Activated CD4-positive, alpha-beta T cell treated with anti-CD3 and anti-CD28 coated beads, Interleukin-2, amount 50 U/mL, for 48 hours (primary cell): ENCODE measurements at places on chromosomes 2 and 18.

DNA sequence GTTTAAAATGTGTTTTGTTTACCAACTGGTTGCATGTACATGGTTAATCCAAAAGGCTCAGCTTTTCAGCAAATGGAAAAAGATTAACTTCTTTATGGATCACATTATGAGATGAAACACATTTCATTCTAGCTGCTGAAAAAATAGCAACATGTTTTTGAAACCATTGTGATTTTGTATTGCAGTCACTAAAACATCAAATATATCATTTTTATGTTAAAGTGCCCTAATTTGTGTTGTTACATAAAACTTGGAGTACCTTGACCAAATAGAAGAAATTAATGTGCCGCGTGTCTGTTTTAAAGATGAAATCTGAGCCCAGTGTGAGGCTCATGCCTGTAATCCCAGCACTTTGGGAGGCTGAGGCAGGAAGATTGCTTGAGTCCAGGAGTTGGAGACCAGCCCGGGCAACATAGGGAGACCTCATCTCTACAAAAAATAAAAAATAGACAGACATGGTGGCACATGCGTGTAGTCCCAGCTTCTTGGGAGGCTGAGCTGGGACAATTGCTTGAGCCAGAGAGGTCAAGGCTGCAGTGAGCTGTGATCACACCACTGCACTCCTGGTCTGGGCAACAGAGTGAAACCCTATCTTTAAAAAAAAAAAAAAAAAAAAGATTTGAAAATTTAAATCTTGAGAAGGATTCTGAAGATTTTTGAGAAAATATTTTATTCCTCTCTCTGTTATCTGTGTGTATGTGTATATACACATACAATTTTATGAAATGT, 96.6 kb downstream of the FMNL2 start:
- DNase-seq, result no peak

- DNase-seq, result no peak
These were observed 31.1 kb upstream of the ACTR3 start for GRCh38 chr2:113858764-113859163.

DNA sequence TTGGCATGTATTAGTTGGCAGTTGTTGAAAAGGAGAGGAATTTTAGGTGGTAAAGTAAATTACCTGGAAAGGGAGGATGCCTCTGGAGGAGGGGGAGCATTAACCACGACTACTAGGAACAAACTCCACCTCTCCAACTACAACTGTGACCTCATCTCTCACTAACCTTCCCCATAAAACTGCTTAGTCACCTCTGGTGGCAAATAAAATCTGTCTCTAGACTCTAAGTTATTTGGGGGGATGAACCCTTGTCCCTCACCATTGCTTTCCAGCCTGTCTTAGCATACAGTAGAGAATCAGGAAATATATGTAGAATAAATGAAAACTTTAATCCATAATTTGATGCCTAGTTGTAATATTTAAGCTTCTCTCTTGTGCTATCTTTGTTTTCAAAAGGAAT, 27.6 kb upstream of the MYO1B start:
- no peak for DNase-seq

DNA sequence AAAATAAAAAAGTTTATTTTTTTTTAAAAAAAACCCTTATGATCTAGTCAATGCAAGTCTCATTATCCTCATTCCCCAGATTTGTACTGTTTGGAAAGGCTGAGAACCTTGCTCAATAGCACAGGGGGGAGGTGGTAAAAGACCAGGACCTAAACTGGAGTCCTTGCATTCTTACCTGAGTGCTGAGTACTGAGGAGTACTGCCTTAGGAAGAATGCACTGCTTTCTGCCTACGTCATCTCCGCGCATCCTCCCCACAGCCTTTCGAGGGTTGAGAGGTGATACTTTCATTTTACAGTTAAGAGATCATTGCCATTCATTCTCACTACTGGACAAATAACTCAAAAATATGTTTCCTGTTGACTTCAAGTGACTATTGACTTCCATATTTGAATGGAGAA, 73.8 kb downstream of the MAP3K20 start:
- DNase-seq, result peak; percentile 50

DNA sequence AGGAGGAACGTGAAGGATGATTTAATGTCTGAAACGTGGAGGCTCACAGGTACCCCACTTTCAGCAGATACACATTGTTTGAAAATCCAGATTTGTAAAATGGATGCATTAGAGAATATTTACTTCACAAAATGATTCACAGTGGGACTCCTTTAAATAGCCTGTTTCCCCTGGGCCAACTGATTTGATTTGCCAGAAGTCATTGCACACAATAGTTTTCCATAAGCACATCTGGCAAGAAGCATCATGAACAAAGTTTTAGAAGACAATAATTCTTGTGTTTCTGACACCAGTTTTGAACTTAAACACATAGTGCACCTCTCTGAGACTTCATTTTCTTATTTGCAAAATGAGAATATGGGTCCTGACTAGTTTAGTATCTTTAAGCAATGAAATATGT, 451.4 kb upstream of the SLC14A2 start:
- no peak for DNase-seq

- DNase-seq, result peak; percentile 21
These were observed 248 bp downstream of the HAAO start for GRCh38 chr2:42792087-42792582.

GRCh38 chr2:99888617-99889016, 253.8 kb downstream of the AFF3 start:
- DNase-seq, result no peak

DNA sequence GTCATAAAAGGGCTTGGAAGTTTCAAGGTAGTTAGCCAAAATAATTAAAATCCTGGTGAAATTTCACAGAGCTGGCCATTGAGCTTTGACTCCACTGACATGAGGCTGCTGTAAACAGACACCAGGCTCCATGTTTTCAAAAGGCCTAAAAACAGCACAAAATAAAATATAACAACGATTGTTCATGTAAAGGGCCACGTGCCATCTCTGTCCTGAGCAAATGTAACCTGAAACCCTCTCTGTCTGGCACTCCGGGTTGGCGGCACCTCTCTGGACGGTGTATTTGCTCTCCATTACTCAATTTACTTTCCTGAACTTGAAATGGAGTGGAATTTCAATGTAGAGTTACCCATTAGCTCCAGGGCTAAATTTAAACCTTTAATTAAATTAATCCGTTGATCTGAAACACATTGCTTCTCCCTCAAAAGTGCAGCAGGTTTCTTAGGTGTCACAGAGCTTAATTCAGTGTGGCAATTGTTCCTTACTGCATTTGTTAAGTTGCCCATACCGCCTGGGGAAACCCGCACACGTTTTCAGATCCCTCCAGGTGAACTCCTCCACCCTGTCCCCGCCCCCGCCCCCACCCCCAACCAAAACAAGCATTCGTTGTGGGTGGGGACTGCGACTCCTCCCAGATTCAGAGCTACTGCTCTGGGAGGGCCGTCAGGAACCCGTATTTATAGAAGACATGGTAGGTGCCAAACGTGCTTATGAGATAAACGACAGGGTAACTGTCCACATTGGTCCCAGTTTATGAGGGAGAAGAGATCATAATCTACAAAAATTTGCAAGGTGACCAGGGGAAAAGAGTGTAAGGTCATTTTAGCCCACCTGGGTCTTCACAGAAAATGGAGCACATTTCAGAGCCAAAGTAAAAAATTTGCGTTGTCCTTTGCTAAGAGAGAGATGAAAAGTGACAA, 1.2 kb upstream of the CABLES1 start:
- DNase-seq, result peak; percentile 57

GRCh38 chr2:216486271-216486670, 12.4 kb upstream of the RPL37A start:
- no peak for DNase-seq

DNA sequence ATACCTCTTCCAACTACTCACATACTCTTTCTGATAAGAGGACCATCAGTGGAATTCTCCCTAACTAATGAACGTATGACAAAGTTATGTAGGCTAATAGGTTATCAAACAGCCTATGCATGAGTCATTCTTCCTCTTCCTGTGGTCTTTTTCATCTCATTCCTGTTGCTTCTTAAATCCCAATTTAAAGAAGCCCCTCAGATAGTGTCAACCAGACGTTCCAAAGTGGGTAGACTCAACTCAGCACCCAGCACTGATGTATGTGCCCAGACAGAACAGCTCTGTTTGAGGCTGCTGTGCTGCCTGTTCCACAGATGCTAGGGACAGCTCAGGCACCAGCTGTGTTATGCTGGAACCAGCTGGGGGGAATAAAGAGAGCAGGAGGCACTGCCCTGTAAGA, 52.6 kb downstream of the CXCR4 start:
- DNase-seq, result no peak

GRCh38 chr2:105887256-105887655, 142.5 kb downstream of the NCK2 start:
- no peak for DNase-seq

DNA sequence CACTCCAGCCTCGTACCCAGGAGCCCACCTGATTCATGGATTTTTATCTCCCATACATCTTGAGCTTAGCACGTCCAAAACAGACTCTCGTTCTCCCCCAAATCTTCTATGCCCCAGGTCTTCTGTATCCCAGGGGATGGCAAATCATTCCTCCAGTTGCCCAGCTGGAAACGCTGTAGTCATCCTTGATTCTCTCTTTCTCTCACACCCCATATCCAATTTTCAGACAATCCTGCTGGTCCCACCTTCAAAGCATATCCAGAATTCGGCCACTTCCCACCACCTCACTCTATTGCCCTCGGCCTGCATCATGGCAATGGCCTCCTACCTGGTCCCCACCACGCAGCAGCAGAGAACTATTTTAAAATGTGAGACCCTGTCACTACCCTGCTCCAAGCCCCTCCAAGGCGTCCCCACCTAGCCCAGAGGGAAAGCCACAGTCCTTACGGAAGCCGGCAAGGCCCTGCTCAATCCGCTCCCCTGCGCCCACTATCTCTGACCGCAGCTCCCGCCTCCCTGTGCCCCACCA, 1.4 kb upstream of the GRHL1 start:
- no peak for DNase-seq

- DNase-seq, result no peak
These were observed 79.2 kb upstream of the PAPOLG start for GRCh38 chr2:60676706-60677330.

DNA sequence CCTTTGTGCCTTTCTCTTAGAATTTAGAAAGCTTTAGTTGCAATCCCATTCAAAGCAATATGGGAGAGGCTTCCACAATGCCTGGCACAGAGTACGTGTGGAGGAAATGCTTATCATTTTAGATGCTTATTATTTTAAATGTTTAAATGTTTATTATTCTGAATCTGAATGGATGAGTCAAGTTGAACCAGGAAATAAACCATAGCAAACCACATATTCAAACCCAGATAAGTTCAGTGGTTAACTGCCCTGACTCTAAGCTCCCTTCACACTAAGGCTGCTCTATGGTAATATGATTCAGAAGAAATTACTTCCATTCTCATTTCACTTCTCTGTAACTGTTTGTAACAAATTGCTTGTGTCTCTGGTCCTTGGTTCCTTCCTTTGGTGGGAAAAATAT, 5.2 kb upstream of the PPP4R1 start:
- DNase-seq, result no peak

GRCh38 chr18:35010993-35011392, 30.2 kb upstream of the MAPRE2 start:
- no peak for DNase-seq

- no peak for DNase-seq
These were observed 72.1 kb upstream of the ARL5A start for GRCh38 chr2:151900331-151900730.

DNA sequence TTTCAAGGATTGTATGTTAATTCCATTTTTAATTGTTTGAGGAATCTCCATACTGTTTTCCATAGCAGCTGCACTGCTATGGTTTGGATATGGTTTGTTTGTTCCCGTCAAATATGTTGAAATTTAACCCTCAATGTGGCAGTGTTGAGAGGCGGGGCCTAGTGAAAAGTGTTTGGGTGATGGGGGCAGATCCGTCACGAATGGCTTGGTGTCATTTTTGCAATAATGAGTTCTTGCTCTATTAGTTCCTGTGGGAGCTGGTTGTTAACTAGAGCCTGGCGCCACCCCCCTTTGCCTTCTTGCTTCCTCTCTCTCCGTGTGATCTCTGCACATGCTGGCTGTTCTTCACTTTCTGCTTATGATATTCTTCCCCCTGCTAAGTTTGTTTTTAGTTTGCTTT, 71.4 kb upstream of the LDLRAD4 start:
- DNase-seq, result no peak

DNA sequence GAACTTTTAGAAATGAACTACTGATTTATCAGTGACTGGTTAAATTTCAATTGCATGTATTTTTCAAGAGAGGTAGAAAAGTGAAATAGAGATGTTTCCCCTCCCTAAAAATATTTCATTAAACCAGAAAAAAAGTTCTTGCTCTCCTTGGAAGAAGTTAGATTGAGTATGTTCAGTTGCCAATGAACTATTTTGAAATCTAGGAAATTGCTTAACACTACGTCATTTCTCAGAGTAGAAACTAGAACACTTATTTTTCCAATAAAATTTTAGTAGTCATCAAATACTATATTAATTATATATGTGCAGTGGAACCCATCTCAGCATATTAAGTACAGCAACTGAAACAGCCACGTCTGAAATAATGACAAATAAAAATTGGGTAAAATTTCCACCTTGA, 51.8 kb upstream of the STAT1 start:
- DNase-seq, result no peak

- no peak for DNase-seq
These were observed 502.0 kb downstream of the RNF144A start for GRCh38 chr2:7419186-7419585.

- no peak for DNase-seq
These were observed 46.8 kb upstream of the ANXA4 start for GRCh38 chr2:69694894-69695849.

DNA sequence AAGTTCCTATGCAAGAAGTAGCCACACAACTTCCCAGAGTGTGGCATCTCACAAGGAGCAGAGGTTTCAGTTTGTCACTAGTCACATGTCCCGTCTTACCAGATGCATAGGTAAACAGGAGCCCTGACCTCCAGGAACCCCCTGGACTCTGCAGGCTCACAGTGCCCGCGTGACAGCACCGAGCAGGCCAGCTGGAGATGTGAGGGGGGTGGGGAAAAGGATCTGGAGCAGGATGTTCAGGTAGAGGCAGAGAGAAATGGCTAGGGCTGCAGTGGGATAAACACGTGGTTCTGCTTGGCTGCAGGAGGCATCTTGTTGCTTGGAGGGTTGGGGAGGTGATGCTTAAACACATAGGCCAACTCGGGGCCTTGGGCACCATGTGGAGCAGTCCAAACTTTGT, 54.2 kb downstream of the IMPA2 start:
- no peak for DNase-seq

DNA sequence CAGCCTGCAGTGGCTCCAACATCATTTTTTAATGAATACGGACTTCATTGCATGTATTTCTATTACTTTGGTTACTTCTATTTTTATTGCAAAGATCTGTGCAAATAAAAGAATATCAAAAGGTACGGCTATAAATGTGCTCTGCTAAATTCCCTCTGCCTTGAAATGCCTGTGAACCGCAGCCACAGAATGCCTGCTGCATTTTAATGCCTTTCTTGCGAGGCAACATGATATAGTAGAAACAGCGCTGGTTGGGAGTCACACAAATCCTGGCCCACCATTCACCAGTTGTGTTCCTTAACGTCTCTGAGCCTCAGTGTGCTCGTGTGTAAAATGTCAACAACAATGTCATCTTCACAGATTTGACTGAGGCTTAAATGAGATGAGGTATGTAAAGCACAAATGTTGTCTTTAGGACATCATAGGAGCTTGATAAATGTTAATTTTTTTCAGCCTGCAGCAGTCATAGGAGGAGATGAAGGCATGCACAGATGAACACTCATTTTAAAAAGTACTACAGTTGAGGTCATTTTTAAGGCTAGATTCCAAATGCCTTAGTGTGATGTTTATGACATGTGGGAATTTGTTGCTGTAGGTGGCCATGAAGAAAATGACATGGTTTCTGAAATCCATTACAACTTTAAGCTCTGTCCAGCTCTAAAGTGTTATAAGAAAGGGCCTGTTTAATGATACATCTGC, 187.6 kb upstream of the NRP2 start:
- no peak for DNase-seq
